ENCODE measurements at places on chromosomes 13 and 19.

DNA sequence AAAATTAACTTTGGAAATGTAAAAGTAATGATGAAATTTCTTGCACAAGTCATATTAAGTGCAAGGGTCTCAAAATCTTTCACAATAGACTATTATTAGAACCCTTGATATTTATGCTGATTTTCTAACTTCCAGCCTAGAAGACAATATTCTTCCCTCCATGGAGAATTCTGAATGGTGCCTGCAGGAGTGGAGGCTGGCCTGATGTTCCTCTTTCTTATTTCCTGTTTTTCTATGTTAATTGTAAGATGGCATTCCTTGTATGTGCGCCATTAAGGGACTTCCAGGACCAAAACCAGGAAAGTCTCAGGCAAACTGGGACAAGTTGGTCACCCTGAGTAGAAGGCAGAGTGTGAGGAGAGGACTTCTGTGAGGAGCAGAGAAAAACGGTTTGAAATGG, 294.9 kb downstream of the DLEU7 start:
- no peak for DNase-seq

DNA sequence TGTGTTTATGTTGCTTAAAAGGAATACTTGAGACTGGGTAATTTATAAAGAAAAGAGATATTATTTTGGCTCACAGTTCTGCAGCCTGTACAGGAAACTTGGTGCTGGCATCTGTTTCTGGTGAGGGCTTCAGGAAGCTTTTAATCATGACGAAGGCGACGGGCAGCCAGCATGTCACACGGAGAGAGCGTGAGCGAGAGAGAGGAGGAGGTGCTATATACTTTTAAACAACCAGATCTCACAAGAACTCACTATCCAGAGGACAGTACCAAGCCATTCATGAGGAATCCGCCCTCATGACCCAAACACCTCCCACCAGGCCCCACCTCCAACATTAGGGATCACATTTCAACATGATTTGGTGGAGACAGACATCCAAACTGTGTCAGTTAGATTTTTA, 163.4 kb upstream of the TSC22D1 start:
- no peak for DNase-seq

DNA sequence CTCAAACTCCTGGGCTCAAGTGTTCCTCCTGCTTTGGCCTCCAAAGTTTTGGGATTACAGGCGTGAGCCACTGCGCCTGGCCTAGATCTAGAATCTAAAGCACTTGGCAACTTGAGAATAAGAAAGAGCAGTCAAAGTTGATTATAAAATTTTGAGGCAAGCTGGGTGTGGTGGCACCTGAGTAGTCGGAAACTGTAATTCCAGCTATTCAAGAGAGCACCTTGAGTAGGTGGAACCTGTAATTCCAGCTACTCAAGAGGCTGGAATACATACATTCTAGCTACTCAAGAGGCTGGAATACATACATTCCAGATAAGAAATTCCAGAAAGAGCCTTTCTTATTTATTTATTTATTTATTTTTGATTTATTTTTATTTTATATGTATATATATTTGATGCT, 8.3 kb upstream of the NAA16 start:
- DNase-seq, result no peak

DNA sequence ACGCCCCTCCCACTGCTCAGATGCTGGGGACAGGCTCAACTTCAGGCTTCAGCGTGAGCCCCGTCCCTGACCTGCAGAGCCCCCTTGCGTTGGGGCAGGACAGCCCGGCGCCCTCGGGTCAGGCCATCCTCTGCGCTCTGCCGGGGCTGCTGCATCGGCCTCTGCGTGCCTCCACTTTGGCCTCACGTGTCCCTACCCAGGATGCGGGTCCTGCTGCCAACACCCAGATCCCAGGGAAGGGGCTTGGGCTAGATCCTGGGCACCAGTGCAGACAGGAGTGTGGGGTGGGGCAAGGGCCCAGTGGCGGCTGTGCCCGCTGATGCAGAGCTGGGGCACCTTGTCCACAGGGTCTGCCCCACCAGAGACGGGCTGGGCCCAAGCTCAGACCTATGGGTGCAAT, 13.0 kb downstream of the CBARP start:
- no peak for DNase-seq

DNA sequence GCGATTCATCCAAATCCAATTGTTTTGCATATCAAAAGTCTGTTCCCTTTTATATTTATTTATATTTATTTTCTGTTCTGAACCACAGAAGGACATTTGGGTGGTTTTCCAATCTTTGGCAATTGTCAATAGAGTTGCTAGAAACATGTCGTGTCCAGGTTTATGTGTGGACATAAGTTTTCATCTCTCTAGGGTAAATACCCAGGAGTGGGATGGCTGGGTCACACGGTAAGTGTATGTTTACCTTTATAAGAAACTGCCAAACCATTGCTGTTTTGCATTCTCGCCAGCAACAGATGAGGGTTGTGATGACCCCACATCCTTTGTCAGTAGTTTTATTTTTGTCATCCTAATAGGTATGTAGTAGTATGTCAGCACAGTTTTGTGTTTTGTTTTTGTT, 12.5 kb downstream of the AP1M1 start:
- DNase-seq, result no peak

- peak; percentile 45 for DNase-seq
Measured at GRCh38 chr13:112690283-112690929, 568 bp downstream of the ATP11A start.

GRCh38 chr19:46391296-46392251, 21.8 kb downstream of the CCDC8 start:
- DNase-seq, result no peak

DNA sequence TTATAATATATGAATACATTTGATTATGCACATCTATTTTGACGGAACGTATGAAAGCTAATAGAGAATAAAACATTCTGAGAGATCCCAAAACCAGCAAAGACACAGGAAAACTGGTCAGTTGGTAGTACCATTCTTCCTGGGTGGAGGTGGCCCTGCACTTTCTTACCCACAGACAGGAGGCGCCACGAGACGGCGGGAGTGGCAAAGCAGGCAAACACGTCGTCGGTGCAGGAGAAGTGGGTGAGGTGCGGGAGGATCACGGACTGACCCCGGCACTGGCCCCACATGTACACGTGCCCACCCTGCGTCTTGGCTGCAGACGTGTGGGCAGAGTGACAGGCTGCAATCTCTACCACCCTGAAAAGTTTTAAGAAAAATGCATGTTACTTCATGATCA, 36.1 kb downstream of the RCBTB1 start:
- no peak for DNase-seq

GRCh38 chr19:33556261-33556660, 34.7 kb upstream of the PEPD start:
- no peak for DNase-seq

DNA sequence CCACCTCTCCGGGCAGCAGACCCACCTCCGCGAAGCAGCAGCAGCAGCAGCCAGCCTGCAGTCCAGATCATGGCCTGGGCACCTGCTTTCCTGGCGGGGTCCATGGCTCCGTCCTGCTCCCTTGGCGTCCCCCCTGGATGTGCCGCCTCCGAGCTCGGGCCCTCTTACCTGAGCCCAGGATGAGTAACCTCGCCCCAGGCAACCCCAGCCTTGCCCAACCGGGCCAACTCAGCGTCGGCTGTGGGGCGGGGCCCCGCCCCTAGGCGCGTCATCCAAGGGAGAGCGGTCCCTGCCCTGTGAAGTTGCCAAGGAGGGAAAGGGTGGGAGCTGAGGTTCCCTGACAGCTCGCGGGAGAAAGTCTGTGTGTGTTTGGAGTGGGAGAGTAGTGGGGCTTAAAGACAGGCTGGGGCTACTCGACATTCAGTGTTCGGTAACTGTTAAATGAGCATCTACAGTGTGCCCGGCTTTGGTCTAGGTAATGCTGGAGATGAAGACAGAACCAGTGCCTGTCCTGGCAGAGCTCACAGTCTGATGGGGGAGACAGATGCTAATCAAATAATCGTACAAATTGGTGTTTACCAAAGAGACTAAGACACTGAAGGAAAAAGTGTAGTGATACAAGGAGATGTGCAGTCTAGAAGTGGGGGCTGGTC, at the start of gene LYPD3:
LYPD3 (minus strand) TSS at position 141 of the 653 bp plus-strand sequence; CDS start at position 104, 37 bp downstream.
- DNase-seq, result peak; percentile 40

DNA sequence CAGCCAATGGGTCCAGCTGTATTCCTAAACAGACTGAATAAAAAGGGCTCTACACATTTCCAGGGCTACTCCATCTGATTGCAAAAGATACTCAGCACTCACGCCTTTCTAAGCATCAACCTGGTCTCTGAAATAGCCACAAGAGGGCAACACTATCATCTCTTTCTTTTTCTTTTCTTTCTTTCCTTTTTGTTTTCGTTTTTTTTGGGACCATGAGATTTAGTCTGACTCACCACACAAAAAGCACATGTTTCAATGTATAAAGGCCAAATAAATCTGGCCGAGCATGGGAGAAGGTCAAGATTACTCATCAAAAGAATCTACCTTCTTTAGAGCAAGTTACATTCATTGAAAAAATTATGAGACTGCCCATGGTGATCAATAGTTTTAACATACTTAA, 805.6 kb upstream of the ARGLU1 start:
- DNase-seq, result no peak

DNA sequence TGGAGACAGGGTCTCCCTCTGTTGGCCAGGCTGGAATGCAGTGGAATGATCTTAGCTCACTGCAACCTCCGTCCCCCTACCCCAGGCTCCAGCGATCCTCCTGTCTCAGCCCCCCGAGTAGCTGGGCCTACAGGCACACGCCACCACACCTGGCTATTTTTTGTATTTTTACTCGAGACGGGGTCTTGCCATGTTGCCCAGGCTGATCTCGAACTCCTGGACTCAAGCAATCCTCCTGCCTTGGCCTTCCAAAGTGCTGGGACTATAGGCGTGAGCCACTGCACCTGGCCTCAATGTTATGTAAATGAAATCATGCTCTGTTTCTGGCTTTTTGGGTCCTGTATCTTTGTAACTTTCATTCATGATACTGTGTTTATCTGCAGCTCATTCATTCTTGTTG, 8.1 kb upstream of the ZNF579 start:
- no peak for DNase-seq

DNA sequence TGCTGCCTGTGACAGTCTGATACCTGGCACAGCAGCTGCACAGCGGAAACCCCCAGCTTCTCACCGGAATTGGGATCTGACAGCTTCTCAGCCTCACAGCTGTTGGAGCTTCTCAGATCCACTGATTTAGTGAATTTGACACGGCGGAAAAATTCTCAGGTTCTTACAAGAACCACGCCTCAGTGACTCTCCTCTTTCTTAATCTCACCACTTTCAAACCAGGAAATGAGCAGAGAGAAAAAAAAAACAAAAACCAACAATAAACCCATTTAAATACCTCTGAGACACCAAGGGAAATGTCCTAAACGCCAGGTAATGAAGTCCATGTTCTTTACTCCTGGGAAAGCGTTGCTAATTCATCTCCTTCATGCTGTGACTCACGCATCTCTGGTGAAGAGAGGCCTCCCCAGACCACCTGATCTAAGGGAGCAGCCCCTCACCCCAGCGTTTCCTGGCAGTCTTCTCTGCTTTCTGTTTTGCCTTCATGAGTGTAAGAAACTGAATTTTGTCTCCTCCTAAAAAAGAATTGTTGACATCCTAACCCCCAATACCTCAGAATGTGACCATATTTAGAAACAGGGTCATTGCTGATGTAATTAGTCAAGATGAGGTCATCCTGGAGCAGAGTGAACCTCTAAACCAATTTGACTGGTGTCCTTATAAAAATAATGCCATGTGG, 15.9 kb upstream of the IZUMO2 start:
- DNase-seq, result no peak

DNA sequence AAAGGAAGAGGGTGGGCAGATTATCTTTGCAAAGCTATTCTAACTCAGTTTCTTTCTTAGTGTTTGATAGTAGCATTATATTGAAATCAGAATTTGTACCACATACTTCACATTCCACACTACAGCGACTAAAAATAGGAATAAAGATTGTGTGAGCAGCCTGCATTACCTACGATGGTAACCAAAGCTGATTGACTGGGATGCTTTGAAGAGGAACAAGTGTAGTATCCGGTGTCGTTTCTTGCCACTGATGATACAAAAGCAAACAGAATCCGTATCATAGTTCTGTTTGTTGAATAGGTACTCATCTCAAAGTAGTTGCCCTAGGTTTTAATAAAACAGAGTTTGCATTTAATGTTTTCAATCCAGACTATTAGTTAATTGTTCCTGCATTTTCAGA, 51.2 kb downstream of the FLT3 start:
- DNase-seq, result no peak

GRCh38 chr19:48210005-48210404, 39.5 kb downstream of the ZSWIM9 start:
- no peak for DNase-seq

- no peak for DNase-seq
Measured at GRCh38 chr13:102606537-102607309, 9.9 kb downstream of the TPP2 start.

- no peak for DNase-seq
Measured at GRCh38 chr13:79782541-79783205, 301.7 kb downstream of the NDFIP2 start.

- DNase-seq, result no peak
Measured at GRCh38 chr13:50390503-50391248, 375.4 kb downstream of the KCNRG start.

DNA sequence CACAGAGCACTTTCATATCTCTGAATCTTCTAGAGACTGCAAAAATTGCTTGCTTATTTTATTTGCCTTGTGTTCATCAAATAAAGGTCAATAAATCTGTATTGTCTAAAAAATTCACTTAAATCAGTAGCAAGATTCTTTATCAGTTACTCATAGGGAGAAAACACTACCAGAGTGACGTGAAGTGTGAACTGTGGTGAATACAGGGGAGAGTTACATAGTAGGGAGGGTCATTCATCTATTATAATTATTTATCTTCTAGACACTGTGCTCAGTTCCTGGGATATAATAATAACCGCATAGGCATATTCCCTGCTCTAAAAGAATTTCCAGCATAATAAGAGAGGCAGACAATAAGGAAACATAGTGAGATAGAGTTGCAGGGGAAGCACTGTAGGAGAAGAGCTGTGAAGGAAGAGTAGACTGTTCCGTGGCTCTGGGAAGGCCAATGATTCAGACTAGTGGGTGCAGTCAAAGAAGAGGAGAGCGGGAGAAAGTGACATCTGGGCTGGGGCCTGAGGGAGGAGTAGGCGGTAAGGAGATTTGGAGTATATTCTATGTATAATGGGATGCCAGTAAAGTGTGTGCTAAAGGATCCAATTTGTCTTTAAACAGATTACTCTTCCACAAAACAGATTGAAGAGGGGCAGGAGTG, 84.0 kb upstream of the TDRD3 start:
- DNase-seq, result no peak

- DNase-seq, result no peak
Measured at GRCh38 chr19:41415154-41415571, 12.0 kb downstream of the B3GNT8 start.

GRCh38 chr19:54530866-54531265, 28.2 kb downstream of the LAIR2 start:
- DNase-seq, result no peak
